Stomach (tissue), 19 donors: ENCODE measurements at places on chromosomes 12 and 14. TPM values are rescaled to one million over a fixed set of nuclear protein-coding genes. Genes with fewer than 3 reads are reported as not detected.

DNA sequence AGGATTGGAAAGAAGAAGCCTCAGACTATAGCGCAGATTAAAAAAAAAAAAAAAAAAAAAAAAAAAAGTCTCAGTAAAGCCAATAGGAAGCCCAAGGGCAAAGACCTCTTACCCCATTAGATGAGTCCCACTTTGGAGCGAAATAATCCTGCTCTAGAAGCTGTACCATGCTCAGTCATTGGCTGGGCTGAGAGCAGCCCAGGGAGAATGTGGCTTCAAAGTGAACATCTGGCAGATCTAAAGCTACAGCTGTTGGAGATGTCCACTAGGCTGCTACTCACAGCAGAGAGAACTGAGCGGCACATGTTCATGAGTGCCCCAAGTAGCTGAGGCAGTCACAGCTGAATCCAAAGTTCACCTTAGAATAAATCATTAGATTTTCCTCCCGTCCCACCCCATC lies 560.9 kb downstream of the MED13L start:
- no peak for DNase-seq

GRCh38 chr14:61033855-61034254 lies 52.8 kb downstream of the SLC38A6 start:
- no peak for DNase-seq

GRCh38 chr14:23539248-23540140 lies 12.1 kb downstream of the ZFHX2 start:
- peak; percentile 80 for DNase-seq

DNA sequence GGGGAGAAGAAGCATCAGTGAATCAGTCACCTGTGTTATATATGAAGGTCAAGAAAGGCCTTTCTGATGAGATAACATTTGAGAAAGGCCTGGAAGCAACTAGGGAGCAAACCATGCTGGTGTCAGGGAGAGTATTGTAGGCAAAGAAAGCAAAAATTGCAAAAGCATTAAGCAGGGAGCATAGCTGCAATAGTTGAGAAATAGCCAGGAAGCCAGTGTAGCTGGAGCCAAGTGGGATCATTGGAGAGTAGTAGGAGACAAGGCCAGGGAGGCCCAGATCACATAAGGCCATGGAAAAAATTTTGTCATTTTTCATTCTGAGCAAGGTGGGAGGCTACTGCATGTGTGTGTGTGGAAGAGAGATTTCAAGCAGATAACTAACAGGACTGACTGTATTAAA lies 18.8 kb upstream of the MAGOHB start:
- no peak for DNase-seq

The CCDC196 gene
- not detected for polyA plus RNA-seq
